Activated gamma-delta T cell treated with anti-CD3 and anti-CD28 coated beads, Interleukin-2, amount 50 U/mL, for 16 hours (primary cell): ENCODE measurements at places on chromosomes 4 and X.
A peak's percentile ranks its signal among the peaks of the same experiment; 100 is the strongest.

DNA sequence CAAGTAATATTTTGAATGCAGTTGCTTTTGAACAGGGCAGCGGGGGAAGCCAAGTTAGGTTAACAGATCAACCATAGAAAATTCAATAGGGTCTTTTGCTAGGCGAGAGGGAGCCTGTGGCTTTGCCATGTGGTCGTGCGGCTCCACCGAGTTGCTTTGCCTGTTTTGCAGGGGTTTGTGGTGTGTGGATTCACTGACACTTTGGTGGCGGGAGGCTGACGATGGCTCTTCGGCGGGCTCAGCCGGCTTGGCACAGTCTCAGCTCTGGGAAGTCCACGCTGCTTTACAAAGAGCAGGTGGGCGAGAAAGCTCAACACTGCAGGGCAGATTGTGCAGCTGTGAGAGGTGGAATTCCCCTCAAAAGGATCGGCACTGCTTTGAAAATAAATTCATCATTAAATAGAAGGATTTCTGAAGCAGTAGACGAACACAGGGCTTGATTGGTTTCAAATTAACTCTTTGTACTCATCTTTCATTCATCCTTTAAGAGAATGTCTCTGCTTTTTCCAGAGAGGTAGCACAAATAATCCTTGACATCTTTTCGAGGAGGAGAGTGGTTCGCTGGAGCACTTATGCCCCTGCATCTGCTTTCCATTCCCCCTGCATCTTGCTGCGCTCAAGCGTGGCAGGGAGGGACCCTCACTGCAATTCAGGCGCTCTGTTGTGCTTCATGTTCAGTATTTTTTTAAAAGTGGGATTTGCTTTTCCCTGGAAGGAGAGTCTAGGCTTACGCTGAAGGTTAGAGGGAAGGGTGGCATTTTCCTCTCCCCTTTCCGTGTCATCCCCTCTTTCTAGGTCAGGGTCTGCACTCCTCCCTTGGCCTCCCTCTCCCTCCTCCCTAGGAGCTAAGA lies 201.8 kb upstream of the LEF1 start:
- peak; percentile 28 for DNase-seq

- no peak for DNase-seq
These were observed 253.2 kb downstream of the ANKRD50 start for GRCh38 chr4:124459196-124459940.

GRCh38 chrX:79444694-79445210 lies 77.6 kb upstream of the ITM2A start:
- no peak for DNase-seq

GRCh38 chr4:188439641-188440311 lies 300.5 kb downstream of the TRIML1 start:
- DNase-seq, result no peak

GRCh38 chr4:40316782-40317635 lies 18.1 kb upstream of the CHRNA9 start:
- DNase-seq, result peak; percentile 37

GRCh38 chrX:2677764-2678163 lies 13.3 kb upstream of the CD99 start:
- DNase-seq, result no peak
